ENCODE measurements at places on chromosomes 2 and 18.
A peak's percentile ranks its signal among the peaks of the same experiment; 100 is the strongest.

GRCh38 chr18:3666526-3667254, 216.7 kb downstream of the TGIF1 start:
- no peak for DNase-seq

GRCh38 chr2:6068429-6068828, 376.2 kb downstream of the SOX11 start:
- DNase-seq: no peak

- peak; percentile 65 for DNase-seq
Observed at GRCh38 chr2:33372940-33373553, 103.4 kb upstream of the RASGRP3 start.

GRCh38 chr2:106886916-106887758, 1.2 kb upstream of the ST6GAL2 start:
- DNase-seq: no peak

DNA sequence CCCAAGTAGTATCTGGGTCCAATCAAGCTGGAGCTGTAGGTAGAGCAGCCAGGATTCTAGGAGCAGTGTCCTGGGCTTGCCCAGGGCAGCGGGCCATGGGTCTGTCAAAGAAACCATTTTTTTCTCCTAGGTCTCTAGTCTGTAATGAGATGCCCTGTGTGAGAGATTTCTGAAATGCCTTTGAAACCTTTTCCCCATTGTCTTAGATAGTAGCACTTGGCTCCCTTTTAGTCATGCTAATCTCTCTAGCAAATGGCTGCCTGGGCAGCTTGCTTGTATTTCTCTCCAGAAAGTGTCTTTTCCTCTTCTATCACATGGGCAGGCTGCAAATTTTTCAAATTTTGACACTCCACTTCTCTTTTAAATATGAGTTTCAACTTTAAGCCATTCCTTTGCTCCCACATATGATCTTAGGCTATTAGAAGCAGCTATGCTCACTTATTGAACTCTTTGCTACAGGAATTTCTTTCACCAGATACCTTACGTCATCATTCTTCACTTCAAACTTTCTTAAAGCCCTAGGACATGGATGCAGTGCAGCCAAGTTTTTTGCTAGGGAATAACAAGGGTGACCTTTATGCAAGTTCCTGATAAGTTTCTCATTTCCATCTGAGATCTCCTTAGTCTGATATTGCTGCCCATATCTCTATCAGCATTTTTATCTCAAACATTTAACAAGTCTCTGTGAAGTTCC, 890.2 kb upstream of the VRK2 start:
- no peak for DNase-seq

DNA sequence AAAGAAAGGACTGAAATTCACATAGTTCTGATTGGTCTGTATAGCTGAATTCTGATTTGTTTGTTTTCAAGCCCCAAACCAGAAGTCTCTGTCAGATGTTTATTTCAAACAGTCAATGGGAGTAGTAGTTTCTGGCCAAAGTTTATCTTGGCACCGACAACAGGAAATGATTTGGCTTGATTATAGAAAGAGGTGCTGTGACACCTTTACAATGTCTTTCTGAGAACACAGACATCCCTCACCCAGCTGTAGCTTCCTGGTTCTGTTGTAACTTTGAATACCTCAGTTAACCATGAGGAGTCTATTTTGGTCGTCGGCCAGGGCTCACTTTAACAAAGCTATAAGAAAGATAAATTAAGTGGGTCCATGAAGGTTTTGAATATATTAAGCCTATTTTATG, 545.0 kb upstream of the ZNF804A start:
- no peak for DNase-seq

DNA sequence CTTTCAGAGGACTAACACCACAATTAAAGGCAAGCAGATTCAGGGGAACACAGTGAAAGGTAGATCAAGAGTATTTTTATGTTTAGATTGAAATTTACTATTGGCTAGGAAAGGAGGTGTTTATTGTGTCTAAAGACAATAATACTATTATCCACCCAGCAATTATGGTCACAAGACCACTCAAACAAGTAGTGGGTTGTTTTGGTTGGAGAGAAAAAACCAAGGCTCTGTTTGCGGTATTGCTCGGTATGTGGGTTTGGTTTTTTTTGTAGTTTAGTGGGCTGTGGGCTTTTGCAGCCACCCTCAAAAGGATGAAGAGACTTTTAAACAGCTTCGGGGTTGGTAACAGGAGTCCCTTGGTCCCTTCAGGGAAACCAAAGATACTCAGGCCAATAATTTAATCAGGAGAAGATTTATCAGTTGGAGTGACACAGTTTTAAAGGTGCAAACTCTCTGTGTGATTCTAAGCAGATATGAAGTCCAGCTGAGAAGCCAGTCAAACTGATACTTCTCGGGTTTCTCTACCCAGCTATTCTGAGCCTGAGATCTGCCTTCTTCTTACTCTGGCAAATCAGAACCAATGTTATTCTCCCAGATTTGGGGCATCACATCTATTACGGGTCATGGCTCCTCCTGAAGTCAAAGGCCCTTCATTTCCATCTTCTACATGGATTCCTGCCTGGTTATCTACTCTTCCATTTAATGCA, 55.3 kb downstream of the DCC start:
- no peak for DNase-seq

GRCh38 chr18:74892066-74892627, 294.5 kb downstream of the ZNF407 start:
- no peak for DNase-seq

Data from germinal center (tissue), 1 donor.